ENCODE measurements at places on chromosomes 1 and 21. TPM values are rescaled to one million over a fixed set of nuclear protein-coding genes. Genes with fewer than 3 reads are reported as not detected.

DNA sequence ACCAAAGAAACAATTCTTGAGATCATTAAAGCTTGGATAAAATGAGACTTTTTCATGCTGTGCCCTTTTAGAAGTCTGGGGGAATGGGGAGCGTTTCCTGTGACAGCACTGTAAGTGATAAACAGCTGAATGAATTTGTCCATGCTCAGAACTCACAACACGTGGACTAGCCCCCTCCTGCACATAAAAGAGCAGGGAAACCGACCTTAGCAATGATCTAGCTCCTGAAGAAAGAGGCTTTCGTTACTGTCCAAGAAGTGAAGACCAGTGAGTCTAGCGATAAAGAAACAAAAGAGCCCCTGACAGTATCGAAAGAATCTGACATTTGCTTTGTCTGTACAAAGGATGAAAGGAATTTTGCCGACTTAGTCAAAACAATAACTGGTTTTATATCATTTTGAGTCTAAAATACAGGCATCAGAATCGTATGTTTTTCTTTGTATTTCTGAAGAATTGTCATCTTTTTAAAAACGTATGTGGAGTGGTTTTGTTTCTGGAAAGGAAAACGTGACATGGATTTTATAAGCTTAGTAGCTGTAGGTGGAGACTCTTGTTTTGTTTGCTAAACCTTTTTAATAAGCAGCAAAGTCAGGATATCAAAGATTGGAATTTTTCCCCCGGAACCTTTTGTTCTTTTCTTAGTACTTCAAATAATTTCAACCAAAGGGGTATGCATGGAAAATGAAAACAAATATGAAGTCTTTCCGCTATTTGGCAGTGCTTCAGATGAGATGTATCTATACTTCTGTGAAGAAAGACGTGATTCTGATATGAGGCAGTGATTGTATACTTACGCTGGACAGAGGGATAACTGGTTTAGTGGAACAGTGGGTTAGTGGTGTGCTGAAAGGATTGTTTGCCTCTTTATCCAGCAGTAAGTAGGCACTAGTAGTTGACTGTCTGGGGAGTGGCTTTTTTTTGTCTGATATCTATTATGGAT lies 61.0 kb downstream of the MAST2 start:
- DNase-seq = no peak

Gene SLC44A5
- total RNA-seq = 5.4 TPM

DNA sequence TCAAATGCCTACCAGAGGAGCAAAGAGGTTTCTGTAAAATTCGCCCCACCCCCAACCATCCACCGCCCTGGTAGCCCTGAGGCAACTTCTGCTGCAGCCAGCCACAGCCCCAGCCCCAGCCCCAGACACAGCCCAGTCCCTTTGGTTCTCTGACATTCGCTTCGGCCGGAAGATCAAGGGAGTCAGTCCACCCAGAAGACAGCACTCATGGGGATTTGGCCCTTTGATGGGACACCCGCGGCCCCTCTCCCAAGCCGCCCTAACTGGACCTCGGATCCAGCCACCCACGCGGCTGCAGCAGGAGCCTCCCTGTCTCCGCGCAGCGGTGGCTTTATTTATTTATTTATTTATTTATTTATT lies 3881.0 kb downstream of the SRGAP2C start:
- no peak for DNase-seq

DNA sequence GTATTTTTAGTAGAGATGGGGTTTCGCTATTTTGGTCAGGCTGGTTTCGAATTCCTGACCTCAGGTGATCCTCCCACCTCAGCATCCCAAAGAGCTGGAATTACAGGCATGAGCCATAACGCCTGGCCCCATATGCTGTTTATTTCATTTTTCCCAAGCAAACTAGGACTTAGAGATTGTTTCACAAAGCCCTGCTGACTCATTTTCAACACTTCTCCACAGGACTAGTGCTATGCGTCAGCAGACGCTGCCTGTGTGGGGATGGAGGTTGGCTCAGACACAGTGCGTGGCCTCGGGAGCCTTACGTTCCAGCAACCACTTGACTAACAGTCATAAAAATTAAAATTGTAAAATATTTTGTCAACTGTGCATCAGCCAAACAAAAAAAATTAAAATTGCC lies 22.7 kb downstream of the PKNOX1 start:
- peak; percentile 72 for DNase-seq

GRCh38 chr1:86190873-86191272 lies 34.3 kb upstream of the COL24A1 start:
- DNase-seq = no peak

GRCh38 chr1:201515895-201516294 lies 9.0 kb upstream of the CSRP1 start:
- DNase-seq = no peak

DNA sequence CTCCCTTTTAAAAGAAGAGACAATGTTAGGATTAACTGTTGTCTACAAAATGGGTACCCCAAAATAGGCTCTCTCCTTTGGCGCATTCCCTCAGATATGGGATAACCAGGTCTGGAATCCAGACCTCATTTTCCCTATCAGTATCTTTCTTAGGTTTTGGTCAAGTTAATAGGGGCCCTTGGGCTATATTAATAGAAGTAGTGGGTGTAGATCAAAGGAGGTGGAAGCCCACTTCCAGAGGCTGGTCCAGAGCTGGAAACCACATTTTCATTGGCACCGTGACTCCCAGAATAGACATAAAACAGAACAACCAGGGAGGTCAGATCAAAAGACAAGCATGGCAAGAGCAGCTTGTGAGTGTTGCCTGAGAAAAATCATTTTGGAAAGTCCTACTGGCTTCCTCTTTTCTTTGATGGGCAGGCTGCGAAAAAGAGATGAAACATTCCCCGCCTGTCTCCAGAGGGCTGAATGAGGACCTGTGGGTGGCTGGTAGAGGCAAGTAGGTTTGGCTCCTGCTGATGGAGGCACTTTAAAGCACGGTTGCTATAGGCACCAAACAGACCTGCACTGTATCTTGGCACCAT lies 25.8 kb upstream of the KIF21B start:
- DNase-seq = no peak

Gene SEC22B
- total RNA-seq = 17.2 TPM

DNA sequence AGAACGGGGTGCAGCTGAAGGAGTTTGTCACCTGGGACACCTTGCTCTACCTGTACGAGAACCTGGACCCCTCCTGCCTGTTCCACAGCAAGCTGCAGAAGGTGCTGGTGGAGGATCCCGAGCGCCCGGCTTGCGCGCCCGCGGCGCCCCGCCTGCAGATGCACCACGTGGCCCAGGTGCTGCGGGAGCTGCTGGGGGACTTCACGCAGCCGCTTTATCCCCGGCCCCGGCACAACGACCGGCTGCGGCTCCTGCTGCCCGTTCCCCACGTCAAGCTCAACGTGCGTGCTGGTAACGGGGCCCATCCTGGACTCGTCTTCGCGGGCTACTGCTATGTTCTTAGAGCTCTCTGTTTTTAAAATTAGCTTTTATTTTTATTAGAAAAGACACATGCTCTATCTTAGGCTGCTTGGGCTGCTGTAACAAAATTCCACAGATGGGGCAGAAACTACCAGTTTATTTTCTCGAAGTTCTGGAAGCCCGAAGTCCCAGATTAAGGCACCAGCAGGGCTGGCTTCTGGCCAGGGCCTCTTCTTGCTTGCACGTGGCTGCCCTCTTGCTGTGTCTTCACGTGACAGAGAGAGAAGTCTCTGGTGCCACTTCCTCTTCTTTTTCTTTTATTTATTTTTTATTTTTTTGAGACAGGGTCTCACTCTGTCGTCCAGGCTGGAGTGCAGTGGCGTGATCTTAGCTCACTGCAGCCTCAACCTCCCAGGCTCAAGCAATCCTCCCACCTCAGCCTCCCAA lies 38.1 kb downstream of the TRPM2 start:
- no peak for DNase-seq

- DNase-seq = no peak
These were observed 63.3 kb upstream of the WDR26 start for GRCh38 chr1:224497714-224498573.

DNA sequence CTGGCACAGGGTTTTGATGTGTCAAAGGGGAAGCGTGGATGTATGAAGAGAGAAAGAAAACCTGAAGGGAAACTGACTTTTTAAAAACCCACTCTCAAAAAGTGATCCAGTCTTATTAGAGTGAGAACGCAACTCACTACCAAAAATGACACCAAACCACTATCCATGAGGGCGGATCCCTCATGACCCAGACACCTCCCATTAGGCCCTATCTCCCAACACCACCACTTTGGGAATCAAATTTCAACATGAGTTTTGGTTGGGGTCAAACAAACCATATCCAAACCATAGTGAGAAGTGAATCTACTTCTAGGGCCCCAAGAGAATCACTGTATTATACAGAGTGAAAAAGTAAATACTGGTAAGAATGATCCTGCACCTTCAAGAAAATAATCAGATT lies 53.5 kb downstream of the FNBP1L start:
- no peak for DNase-seq

DNA sequence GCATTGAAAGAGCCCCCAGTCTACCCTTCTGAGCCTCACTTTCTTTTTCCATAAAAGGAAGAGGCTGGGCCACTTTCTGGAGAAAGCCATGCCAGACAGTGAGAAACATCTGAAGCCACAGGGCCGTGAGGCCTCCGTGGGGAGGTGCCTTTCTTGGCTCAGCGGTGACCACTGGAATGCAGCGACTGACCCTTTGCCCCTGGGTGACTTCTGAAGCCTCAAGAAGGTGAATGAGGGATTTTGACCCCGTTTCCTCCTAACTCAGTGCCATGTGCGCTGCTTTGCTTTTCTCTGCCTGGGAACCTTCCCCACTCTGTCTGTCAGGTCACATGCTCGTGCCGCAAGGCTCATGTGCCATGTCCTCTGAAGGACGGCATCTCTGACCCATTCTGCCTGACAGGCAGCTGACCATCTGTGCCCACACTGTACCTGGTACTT lies 44.7 kb upstream of the A3GALT2 start:
- peak; percentile 46 for DNase-seq

GRCh38 chr1:108190686-108191416 lies 9.3 kb downstream of the SLC25A24 start:
- no peak for DNase-seq

DNA sequence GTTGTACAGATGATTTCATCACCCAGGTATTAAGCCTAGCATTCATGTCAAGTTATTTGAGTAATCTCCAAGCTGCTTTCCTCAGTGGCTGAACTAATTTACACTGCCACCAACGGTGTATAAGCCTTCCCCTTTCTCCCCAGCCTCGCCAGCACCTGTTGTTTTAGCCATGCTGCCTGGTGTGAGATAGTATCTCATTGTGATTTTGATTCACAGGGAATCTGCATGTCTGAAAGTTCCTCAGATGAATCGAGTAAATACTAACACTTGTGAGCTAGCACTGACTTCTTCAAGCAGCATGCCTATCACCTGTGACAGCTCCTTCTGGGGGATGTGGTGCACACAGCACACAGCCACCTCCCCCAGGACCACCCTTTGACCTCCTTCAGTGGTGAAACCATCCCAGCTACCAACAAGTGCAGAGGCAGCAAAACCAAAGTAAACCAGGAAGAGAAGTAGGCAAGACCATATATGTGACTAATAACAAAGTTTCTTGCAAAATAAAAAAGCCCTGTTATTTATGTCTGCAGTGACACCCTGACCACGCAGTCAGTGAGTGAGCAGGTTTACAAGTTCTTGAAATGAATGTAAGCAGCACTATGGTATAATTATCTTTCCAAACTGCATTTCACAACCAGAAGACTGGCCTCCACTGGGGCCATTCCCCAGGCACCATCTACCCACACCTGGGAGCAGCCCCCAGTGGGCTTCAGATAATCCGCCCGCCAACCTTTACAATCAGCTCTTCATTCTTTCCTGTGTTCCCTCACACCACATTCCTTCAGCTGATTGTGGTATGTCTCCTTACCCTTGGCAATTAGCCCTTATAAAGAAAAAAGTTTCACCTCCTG lies 173.8 kb downstream of the ETS2 start:
- no peak for DNase-seq

GRCh38 chr21:42389449-42389835 lies 6.4 kb downstream of the TMPRSS3 start:
- no peak for DNase-seq

DNA sequence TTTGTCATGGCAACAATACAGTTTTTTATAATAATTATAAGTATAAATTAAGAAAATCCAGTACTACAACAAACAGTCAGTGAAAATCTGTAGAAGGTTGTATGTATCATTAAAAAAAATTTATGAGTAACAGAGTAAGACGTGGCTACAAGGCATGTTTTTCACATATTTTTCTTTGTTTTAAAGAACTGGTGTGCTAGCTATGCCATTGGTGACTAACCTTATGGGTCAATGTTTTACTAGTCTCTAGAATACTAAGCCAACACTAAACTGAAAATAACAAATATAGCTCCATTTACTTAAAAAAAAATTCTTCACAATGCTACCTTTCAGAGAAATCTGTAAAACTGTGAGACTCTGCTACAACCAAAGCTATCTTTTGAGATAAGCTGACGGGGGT lies 261.5 kb downstream of the ADGRL2 start:
- DNase-seq = no peak

GRCh38 chr21:42486531-42486930 lies 9.5 kb downstream of the RSPH1 start:
- DNase-seq = no peak

Measured in uterus (tissue), 4 donors.